ENCODE measurements at places on chromosomes 11 and 22. TPM values are rescaled to one million over a fixed set of nuclear protein-coding genes. Genes with fewer than 3 reads are reported as not detected.

RIMBP3C gene
- 0.28 TPM for total RNA-seq

OR5J2 gene
- not detected for total RNA-seq

ARHGAP8 gene
- 1.4 TPM for total RNA-seq

SLC25A18 gene
- total RNA-seq, result 0.82 TPM

ALKBH8 gene
- total RNA-seq, result 7.3 TPM
